Colonic mucosa (tissue), 4 donors: ENCODE measurements at places on chromosomes 2 and 18.

GRCh38 chr2:228410061-228410460 is 228.6 kb upstream of the SPHKAP start:
- DNase-seq: no peak
- H3K4me1 ChIP-seq: no peaks in the 10 kb centered on the region
- no peaks in the 10 kb centered on the region for H3K27me3 ChIP-seq
- H3K36me3 ChIP-seq: no peaks in the 10 kb centered on the region

DNA sequence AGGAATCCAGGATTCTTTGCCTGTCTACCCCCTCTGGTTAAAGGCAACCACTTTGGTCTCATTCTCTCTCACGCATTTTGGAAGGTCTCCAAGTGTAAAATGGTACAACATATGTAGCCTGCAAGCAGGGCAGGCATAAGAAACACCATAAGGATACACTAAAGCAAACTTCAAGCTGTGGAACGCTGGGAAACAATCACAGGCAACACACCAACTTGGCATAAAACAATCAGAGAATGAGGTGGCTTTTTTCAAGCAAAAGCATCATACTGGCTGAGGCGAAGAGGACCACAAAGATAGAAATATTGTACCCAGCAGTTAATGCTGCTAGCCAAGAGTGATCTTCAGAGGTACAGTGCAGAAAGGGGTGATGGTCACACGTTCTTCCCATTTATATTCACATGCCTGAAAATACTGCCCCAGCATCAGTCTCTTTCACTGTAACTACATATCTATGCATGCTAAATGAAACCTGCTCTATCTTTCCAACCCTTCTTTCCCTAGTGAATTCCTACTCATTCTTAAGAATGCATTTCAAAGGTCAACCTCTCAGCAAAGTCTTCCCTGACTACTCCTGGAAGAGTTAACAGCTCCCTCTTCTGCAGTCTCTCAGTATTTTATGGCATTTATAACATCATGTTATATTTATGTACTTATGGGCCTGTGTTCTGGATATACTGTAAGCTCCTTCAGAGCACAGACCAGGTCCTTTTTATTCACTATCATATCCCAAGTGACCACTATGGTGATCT is 71.9 kb upstream of the GALNT5 start:
- no peaks in the 10 kb centered on the region for H3K27me3 ChIP-seq
- H3K4me1 ChIP-seq: no peaks in the 10 kb centered on the region
- no peak for DNase-seq

DNA sequence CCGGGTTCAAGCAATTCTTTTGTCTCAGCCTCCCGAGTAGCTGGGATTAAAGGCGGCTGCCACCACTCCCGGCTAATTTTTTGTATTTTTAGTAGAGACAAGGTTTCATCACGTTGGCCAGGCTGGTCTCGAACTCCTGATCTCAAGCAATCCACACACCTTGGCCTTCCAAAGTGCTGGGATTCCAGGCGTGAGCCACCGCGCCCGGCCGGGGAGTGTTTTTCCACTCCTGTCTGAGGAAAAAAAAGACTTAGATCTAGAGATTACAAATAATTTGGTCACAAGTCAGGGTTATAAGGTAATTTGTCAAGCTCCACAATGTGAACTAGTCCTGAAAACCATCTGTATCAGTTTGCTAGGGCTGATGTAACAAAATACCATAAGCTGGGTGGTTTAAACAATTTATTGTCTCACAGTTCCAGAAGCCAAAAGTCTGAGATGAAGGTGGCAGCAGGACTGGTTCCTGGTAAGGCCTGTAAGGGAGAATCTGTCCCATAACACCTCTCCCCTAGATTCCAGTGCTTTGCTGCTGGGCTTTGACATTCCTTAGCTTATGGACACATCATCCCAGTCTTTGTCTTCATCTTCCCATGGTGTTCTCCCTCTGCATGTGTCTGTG is 40.7 kb upstream of the SP3 start:
- no peaks in the 10 kb centered on the region for H3K27me3 ChIP-seq
- no peaks in the 10 kb centered on the region for H3K36me3 ChIP-seq
- DNase-seq: no peak
- no peak overlapping the region for H3K4me3 ChIP-seq

GRCh38 chr2:114156366-114157056 is 266.6 kb downstream of the ACTR3 start:
- no peak overlapping the region for H3K27ac ChIP-seq
- no peaks in the 10 kb centered on the region for H3K27me3 ChIP-seq
- no peaks in the 10 kb centered on the region for H3K36me3 ChIP-seq
- H3K4me1 ChIP-seq: no peaks in the 10 kb centered on the region
- no peak for DNase-seq

DNA sequence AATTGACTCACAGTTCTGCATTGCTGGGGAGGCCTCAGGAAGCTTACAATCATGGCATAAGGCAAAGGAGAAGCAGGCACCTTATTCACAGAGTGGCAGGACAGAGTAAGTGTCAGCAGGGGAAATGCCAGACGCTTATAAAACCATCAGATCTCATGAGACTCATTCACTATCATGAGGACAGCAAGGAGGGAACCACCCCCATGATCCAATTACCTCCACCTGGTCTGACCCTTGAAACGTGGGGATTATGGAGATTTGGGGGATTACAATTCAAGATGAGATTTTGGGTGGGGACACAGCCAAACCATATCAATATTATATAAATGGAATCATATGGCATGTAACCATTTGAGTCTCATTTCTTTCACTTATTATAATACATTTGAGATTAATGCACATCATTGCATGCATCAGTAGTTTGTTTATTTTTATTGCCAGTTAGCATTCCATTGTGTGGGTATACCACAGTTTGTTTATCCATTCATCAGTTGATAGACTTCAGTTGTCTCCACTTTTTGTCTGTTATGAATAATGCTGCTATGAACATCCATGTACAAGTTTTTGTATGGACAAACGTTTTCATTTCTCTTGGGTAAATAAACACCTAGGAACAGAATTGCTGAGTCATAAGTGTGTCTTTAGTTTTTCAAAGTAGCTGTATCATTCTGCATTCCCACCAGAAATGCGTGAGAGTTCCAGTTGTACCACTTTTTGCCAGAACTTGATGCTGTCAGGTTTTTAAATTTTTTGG is 5.8 kb upstream of the SRBD1 start:
- no peaks in the 10 kb centered on the region for H3K4me1 ChIP-seq
- no peak for DNase-seq
- H3K27ac ChIP-seq: no peak overlapping the region
- no peak overlapping the region for H3K4me3 ChIP-seq
- H3K36me3 ChIP-seq: no peaks in the 10 kb centered on the region

DNA sequence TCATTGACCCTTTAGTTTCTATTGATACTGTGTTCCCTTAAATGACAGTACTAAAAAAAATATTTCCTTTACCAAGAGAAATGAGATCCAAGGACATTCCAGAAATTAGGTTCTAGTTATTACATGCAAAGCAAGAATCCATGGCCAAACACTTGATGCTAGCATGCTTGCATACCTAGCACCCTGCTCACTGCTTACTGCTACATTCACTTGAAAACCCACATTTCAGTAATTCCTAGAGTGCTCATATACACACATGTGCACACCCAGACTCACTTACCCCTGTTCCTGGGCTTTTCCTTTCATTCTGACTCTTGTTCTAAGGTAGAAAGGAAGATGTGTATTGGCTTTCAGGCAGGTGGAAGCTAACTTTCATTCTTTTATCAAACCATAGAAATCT is 395.9 kb downstream of the THSD7B start:
- H3K36me3 ChIP-seq: no peaks in the 10 kb centered on the region
- DNase-seq: no peak

DNA sequence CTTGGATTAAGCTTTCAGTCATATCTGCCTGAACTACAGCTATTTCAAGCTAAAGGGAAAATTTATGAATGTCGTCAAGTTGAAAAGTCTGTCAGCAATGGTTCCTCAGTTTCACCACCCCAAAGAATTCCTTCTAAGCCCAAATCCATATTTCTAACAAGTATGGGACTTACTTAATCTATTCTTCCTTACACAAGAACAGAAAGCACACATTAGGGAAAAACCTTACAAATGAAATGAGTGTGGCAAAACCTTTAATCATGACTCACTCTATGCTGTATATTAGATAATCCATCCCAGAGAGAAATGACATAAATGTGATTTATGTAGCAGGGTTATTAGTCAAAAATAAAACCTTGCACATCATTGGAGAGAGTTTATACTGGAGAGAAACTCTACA is 78.9 kb downstream of the RAB31 start:
- no peaks in the 10 kb centered on the region for H3K36me3 ChIP-seq
- H3K4me3 ChIP-seq: no peak overlapping the region
- no peak for DNase-seq
- H3K27ac ChIP-seq: no peak overlapping the region
- H3K27me3 ChIP-seq: no peaks in the 10 kb centered on the region

GRCh38 chr18:8901019-8901418 is 195.7 kb downstream of the MTCL1 start:
- no peaks in the 10 kb centered on the region for H3K36me3 ChIP-seq
- H3K27ac ChIP-seq: no peak overlapping the region
- H3K4me1 ChIP-seq: no peaks in the 10 kb centered on the region
- no peaks in the 10 kb centered on the region for H3K27me3 ChIP-seq

DNA sequence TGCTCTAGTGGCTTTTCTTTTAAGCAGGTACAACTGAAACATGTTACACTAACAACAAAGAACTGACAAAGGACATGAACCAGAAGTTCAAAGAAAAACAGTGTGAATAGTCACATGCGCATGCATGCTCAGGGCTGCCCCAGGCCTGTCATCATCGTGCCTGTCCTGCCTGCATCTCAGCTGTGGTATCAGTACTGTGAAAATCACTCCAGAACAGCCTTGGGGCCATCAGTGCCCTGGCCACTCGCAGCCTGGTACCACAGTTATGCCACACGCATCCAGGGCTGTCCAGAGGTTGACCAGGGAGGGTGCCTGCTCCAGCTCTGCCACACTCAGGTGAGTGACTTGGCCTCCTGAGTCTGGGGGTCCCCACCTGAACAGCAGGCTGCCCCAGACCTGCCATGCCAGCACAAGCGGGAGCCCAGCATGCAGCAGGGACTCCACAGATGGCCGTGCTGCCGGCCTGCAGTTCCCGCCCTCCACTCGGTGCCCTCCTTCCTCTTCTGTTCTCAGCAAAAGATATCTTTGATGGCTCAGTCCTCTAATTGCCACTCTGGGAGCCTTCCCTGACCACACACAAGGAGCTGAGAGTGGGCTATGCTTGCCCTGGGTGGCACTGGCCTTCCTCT is 12.3 kb downstream of the LIMS2 start:
- DNase-seq: no peak
- H3K27ac ChIP-seq: no peak overlapping the region
- no peaks in the 10 kb centered on the region for H3K4me1 ChIP-seq
- H3K27me3 ChIP-seq: peaks cover 23% of the 10 kb centered on the region
- no peak overlapping the region for H3K4me3 ChIP-seq

DNA sequence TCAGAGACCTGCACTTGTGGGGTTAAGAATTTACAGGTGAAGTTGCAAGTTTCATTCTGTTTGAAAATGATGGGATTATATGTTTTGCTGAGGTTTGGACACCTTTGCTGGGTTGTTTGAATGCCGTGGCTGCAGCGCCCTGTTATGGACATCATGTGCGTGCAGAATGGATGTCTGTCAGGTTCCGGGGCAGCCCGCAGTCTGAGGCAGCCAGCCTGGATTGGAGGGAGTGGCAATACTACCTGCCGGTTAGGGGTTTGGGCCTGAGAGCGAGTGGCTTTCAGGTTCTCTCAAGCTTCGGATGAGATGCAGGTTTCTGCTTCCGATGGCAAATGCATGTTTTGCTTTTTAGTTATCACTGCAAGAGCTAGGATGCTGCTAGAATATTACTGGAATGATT is 1.1 kb downstream of the CASP8 start:
- H3K36me3 ChIP-seq: no peaks in the 10 kb centered on the region
- H3K4me3 ChIP-seq: peak overlapping the region; percentile 14
- peak; percentile 59 for DNase-seq
- no peaks in the 10 kb centered on the region for H3K27me3 ChIP-seq

DNA sequence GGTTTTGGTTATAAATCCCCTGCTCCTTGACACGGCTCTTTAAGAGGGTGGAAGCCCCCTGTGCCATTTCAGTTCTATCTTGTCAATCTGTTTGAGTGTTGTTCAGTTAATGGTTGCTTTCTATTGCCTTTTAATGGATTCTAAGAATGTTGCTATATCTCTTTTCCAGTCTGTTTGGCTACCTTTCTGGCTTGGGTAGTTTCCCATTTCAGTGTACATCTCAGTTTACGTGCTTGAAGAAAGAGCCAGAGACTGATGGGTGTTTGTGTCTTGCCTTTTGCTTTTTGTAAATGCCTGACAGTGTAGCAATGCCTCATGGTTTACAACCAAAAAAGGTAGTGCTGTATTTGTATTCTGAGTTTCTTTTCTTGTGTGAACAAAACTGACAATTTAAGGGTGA is 45.3 kb downstream of the SPATS2L start:
- no peaks in the 10 kb centered on the region for H3K36me3 ChIP-seq
- DNase-seq: no peak
- no peak overlapping the region for H3K27ac ChIP-seq

- DNase-seq: no peak
- H3K27ac ChIP-seq: no peak overlapping the region
- no peaks in the 10 kb centered on the region for H3K4me1 ChIP-seq
- no peak overlapping the region for H3K4me3 ChIP-seq
- H3K36me3 ChIP-seq: no peaks in the 10 kb centered on the region
Observed at GRCh38 chr2:128635361-128635900, 316.8 kb upstream of the HS6ST1 start.

DNA sequence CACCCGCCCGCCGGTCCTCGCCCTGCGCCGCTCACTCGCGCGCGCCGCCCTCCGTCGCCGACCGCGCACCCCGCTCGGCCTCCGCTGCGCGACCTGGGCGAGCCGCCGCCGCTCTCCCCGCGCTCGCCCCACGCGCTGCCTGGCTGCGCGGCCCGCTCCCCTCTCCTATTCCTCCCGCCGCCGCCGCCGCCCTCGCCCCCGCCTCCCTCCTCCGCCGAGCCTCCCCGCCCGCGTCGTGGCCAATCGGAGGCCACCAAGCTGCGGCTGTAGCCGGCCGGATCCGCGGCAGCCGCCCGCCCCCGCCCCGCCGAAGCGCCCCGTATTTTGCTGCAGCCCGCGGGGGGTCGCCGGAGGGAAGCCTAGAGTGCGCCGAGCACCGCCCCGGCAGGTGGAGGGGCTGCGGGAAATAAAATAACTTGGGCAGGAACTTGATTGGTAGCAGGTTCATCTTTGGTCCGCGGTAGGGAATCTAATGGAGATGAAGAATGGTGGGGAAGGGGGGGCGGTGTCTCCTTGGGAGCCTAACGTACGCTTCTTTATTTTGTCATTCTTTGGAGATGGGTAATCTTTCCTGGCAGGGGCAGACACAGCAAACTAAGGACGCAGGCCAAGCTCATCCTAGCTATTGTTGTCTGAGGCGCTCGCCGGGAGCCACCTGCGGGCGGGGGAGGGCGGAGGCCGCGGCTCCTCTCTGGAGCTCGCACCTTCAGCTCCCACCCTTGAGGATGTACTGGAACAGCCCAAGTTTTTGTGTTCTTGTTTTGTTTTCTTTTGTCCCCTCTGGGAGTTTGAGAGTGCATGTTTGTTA is 1.1 kb upstream of the CDH2 start:
- H3K27me3 ChIP-seq: peaks cover 44% of the 10 kb centered on the region
- peak overlapping the region; percentile 13 for H3K4me3 ChIP-seq
- no peaks in the 10 kb centered on the region for H3K36me3 ChIP-seq
- H3K4me1 ChIP-seq: no peaks in the 10 kb centered on the region
